Fibroblast of lung (primary cell): ENCODE measurements at places on chromosomes 13 and 19. TPM values are rescaled to one million over a fixed set of nuclear protein-coding genes. Genes with fewer than 3 reads are reported as not detected.

DNA sequence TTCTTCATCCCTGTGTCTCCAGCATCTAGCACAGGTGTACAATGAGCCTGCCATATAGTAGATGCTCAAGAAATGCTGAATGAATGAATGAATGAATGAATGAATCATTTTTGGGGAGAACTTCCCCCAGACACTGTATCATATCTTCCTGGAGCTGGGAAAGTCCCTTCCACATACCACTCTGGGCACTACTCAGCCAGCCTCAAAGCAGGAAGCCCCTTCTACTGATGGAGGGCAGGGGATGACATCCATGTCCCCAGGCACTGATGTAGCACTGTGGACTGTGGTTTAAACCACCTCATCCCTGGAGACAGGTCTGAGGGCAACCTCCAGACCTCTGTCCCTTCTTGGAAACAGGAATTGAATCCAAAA lies 4.8 kb downstream of the GNA15 start:
- H3K27ac ChIP-seq, result no peak overlapping the region
- H3K36me3 ChIP-seq, result no peaks in the 10 kb centered on the region
- no peaks in the 10 kb centered on the region for H3K27me3 ChIP-seq
- no peak for DNase-seq
- no peak overlapping the region for H3K4me3 ChIP-seq

DNA sequence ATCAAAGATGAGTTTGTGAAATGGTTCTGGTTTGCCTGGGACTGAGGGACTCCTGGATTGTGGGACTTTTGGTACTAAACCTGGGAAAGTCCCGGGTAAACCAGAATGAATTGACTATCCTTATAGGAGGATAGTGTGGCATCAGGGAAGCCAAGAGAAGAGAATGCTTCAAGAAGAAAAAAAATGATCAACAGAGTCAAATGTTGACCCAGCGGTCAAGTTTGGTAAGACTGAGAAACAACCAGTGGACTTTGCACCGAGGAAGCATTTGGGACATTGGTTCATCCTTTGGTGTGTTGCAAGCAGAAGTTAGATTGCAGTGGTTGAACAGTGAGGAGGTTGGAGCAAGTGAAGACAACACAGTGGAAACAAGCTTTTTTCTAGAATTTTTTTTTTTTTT lies 33.5 kb downstream of the CLEC17A start:
- no peaks in the 10 kb centered on the region for H3K27me3 ChIP-seq
- DNase-seq, result no peak
- no peaks in the 10 kb centered on the region for H3K4me1 ChIP-seq
- H3K4me3 ChIP-seq, result no peak overlapping the region
- no peaks in the 10 kb centered on the region for H3K36me3 ChIP-seq

DNA sequence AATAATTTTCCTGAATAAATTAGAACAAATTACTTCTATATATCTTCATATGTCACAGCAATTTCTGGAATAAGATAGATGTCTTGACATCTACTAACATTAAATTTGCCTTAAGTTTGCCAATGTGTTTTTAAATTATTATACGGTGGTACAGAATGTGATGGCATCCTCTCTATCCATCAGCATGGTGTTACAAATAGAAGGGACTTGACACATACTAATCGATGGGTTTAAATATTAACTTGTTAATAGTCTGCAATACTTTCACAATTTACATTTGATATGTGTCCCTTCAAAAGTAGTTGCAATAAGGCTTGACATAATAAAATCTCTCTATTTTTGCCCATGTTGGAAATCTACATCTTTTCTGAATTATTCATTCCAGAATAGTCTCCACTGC lies 65.1 kb upstream of the PRR20A start:
- H3K4me1 ChIP-seq, result no peaks in the 10 kb centered on the region
- H3K27ac ChIP-seq, result no peak overlapping the region
- no peaks in the 10 kb centered on the region for H3K27me3 ChIP-seq
- H3K36me3 ChIP-seq, result no peaks in the 10 kb centered on the region

SULT2A1 gene
- total RNA-seq, result not detected in 2 replicates

- H3K4me3 ChIP-seq, result peak overlapping the region; percentile 79
- no peak for DNase-seq
- H3K27ac ChIP-seq, result peak overlapping the region; percentile 84
- no peaks in the 10 kb centered on the region for H3K27me3 ChIP-seq
- peaks cover 12% of the 10 kb centered on the region for H3K4me1 ChIP-seq
- H3K36me3 ChIP-seq, result peaks cover 10% of the 10 kb centered on the region
Observed at GRCh38 chr13:44576351-44577235, 463 bp upstream of the TSC22D1 start.
